Ascending aorta (tissue), 2 donors: ENCODE measurements at places on chromosomes 1 and 21. TPM values are rescaled to one million over a fixed set of nuclear protein-coding genes. Genes with fewer than 3 reads are reported as not detected.

B3GALT5 gene
- not detected for total RNA-seq

AMY2A gene
- total RNA-seq, result not detected

GRCh38 chr1:18264450-18265039 lies 156.9 kb downstream of the IGSF21 start:
- H3K36me3 ChIP-seq, result no peaks in the 10 kb centered on the region
- no peaks in the 10 kb centered on the region for H3K27me3 ChIP-seq
- H3K27ac ChIP-seq, result no peak overlapping the region
- DNase-seq, result no peak
- H3K4me3 ChIP-seq, result no peak overlapping the region
- H3K4me1 ChIP-seq, result no peaks in the 10 kb centered on the region

GRCh38 chr1:179781962-179782361 lies 38.9 kb downstream of the FAM163A start:
- no peak overlapping the region for H3K27ac ChIP-seq
- no peaks in the 10 kb centered on the region for H3K36me3 ChIP-seq
- H3K4me1 ChIP-seq, result no peaks in the 10 kb centered on the region
- no peak overlapping the region for H3K4me3 ChIP-seq

- DNase-seq, result no peak
- no peak overlapping the region for H3K27ac ChIP-seq
- no peak overlapping the region for H3K4me3 ChIP-seq
- peaks cover 5% of the 10 kb centered on the region for H3K4me1 ChIP-seq
- no peaks in the 10 kb centered on the region for H3K36me3 ChIP-seq
Measured at GRCh38 chr1:169099561-169099960, 6.9 kb upstream of the ATP1B1 start.

DNA sequence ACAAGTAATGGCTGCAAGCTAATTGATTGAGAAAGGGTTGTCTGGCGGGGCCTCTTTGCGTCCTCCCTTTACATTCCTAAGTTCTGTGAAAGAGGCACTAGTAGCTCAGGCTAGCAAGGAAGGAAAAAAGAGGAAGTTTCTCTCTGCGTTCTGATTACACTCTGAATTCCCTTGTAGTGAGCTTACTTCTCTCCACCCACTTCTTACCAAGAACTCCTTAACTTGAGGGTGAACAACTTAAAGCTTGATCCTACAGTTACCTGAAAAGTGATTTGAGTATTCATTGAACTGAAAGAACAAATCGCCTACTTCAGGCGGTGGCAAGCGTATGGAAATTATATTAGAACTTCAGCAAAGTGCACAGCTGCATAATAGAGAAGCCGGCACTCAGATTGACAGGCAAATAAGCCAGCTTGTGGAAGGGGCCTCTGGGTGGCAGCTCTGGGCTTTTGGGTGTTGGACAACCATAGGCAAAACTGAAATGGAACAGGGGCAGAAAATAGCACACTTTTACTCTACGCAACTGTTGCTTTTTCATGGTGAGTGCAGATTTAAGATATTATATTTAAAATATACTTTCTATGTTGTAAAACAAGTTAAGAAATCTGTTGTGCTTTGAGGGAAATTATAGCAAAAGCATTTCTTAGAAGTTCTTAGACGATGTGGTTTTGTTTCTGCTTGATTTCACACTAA lies 464.5 kb downstream of the USP25 start:
- peak overlapping the region; percentile 76 for H3K27ac ChIP-seq
- peak; percentile 22 for DNase-seq
- H3K4me1 ChIP-seq, result no peaks in the 10 kb centered on the region
- peak overlapping the region; percentile 63 for H3K4me3 ChIP-seq
- no peaks in the 10 kb centered on the region for H3K27me3 ChIP-seq

DNA sequence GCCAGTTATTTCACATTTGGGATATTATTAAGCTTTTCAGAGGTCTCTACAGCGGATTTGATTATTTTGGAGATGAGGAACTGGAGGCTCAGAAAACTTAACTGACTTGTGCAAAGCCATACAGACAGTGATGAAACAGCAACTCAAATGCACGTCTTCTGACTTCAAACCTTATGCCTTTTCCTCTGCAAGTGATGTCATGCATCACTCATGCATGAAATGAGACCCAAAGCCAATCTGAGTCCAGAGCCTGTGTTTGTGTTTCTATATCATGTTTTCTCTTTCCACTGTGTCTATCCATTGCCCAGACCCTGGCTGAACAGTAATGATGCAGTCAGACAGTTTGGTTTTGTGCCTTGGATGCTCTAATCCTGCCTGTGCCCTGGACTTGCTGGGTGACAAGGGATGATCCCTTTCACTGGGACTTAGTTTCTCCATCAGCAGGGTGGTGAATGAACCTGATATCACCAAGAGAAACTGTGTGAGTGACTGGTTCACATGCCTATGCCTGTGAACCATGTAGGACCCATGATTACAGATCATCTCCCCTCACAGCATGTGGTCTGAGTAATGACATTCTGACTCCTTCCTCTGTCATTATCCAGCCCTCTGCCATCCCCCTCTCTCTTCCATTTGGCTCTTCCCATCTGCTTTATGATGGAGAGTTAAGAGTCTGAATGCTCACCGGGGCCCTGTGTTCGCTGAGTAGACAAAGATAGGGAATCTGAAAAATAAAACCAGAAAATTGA lies 33.4 kb downstream of the SLAMF6 start:
- H3K27ac ChIP-seq, result no peak overlapping the region
- no peaks in the 10 kb centered on the region for H3K27me3 ChIP-seq
- no peak overlapping the region for H3K4me3 ChIP-seq
- no peaks in the 10 kb centered on the region for H3K36me3 ChIP-seq
- no peak for DNase-seq

GRCh38 chr1:113745425-113745824 lies 13.9 kb downstream of the PHTF1 start:
- H3K4me3 ChIP-seq, result no peak overlapping the region
- H3K27ac ChIP-seq, result no peak overlapping the region
- DNase-seq, result no peak
- H3K36me3 ChIP-seq, result peaks cover 6% of the 10 kb centered on the region

- H3K4me1 ChIP-seq, result peaks cover 16% of the 10 kb centered on the region
- H3K4me3 ChIP-seq, result peak overlapping the region; percentile 84
- H3K27me3 ChIP-seq, result no peaks in the 10 kb centered on the region
- H3K27ac ChIP-seq, result peak overlapping the region; percentile 94
Measured at GRCh38 chr1:35030338-35030737, 1.4 kb downstream of the ZMYM6 start.

DNA sequence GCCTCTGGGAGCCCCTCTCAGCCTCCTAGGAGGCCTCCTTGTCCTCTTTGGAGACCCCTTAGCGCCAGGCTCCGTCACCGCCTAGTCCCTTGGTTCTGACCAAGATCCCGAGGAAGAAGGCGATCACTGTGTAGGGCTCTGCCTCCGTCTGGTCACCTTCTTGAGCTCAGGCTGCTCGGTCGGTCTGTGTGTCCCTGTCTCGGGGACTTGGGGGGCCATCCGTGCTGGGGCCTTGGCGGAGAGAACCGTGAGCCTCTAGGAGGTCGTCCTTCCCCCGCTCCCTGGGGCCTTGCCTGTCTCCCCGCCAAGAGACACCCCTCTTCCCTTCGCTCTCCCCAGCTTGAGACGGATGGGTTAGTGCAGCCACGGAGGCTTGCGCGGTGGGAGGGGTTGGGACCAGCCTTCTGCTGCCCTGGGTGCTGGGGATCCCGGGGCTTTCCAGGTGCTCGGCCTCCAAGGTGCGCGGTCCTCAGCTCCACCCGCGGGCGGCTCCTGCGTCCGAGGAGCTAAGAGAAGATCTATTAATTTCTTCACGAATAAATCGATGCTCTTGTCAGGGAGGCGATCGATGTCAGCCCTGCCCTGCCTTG lies 701 bp upstream of the INSRR start:
- H3K4me1 ChIP-seq, result peaks cover 21% of the 10 kb centered on the region
- peak overlapping the region; percentile 20 for H3K4me3 ChIP-seq
- H3K36me3 ChIP-seq, result no peaks in the 10 kb centered on the region
- H3K27me3 ChIP-seq, result peaks cover 13% of the 10 kb centered on the region
- DNase-seq, result no peak

DNA sequence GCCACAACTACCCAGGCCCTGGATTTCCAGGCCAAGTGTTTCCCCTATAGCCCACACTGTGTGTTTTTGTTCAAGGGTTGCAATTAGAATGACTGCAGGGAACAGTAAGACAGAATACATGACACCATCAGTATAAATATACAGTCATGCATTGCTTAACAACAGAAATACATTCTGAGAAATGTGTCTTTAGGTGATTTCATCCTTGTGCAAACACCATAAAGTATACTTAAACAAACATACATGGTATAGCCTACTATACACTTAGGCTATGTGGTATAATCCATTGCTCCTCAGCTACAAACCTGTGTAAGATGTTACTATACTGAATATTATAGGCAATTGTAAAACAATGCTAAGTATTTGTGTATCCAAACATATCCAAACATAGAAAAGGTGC lies 7.5 kb upstream of the SLC44A5 start:
- no peak overlapping the region for H3K4me3 ChIP-seq
- H3K27me3 ChIP-seq, result no peaks in the 10 kb centered on the region
- H3K4me1 ChIP-seq, result peaks cover 12% of the 10 kb centered on the region
- H3K36me3 ChIP-seq, result no peaks in the 10 kb centered on the region

- H3K36me3 ChIP-seq, result no peaks in the 10 kb centered on the region
- H3K4me3 ChIP-seq, result no peak overlapping the region
- no peak for DNase-seq
- H3K27me3 ChIP-seq, result no peaks in the 10 kb centered on the region
- no peak overlapping the region for H3K27ac ChIP-seq
- no peaks in the 10 kb centered on the region for H3K4me1 ChIP-seq
Measured at GRCh38 chr1:245306628-245307410, 152.0 kb downstream of the KIF26B start.

- no peaks in the 10 kb centered on the region for H3K4me1 ChIP-seq
- no peak overlapping the region for H3K4me3 ChIP-seq
- DNase-seq, result no peak
- no peaks in the 10 kb centered on the region for H3K36me3 ChIP-seq
Measured at GRCh38 chr1:58789322-58789856, 5.5 kb upstream of the JUN start.

DNA sequence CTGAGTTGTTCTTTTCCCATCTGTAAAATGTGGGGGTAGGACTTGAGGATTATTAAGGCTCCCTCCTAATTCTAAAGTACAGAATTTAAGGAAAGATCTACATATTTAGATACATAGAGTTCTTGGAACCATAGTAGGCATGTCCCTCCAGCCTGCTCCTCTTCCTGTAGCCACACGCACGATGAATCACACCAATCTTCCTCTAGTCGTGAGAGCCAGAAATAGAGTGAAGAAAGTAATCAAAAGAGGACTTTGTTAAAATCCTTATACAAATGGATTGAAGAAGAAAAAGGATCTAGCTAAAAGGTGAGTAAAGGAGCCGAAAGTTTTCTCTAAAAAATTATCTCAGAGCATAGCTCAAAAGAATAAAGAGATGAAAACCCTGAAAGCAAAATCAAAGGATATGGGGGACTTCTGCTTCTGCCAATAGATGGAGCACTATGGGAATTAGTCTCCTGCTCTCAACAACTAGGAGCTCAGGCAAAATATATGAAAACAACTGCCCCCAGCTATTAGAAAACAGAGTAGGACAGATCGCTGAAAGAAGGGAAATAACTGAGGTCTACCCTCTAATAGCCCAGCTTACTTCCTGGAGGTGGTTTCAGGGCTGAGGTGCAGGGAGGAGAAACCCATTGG lies 8.5 kb downstream of the C1orf141 start:
- DNase-seq, result no peak
- H3K27me3 ChIP-seq, result no peaks in the 10 kb centered on the region
- no peak overlapping the region for H3K4me3 ChIP-seq
- H3K36me3 ChIP-seq, result no peaks in the 10 kb centered on the region

GRCh38 chr1:236163463-236164153 lies 21.3 kb downstream of the GPR137B start:
- no peak for DNase-seq
- H3K27ac ChIP-seq, result no peak overlapping the region
- H3K4me3 ChIP-seq, result no peak overlapping the region
- no peaks in the 10 kb centered on the region for H3K36me3 ChIP-seq
- no peaks in the 10 kb centered on the region for H3K27me3 ChIP-seq

DNA sequence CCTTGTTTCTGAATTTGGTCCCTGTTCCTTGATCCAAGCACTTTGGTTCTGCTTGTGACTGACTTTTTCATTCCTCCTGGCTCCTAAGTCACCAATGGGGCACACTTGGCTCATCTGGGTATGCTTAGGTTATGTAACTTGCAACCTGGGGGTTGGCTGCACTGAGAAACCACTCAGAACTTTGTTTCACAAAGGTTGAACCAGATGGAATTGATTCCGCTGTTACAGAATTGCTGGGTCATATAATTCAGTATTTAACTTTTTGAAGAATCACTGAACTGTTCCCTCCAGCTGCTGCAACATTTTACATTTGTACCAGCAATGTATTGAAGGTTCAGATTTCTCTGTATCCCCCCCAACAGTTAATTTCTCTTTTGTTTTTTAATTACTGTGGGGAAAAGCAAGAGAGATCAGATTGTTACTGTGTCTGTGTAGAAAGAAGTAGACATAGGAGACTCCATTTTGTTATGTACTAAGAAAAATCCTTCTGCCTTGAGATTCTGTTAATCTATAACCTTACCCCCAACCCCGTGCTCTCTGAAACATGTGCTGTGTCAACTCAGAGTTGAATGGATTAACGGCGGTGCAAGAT lies 9.6 kb upstream of the NVL start:
- no peak overlapping the region for H3K4me3 ChIP-seq
- no peak for DNase-seq
- no peak overlapping the region for H3K27ac ChIP-seq
- H3K36me3 ChIP-seq, result no peaks in the 10 kb centered on the region
- H3K4me1 ChIP-seq, result no peaks in the 10 kb centered on the region

GRCh38 chr1:53532912-53533311 lies 73.7 kb downstream of the DMRTB1 start:
- no peaks in the 10 kb centered on the region for H3K36me3 ChIP-seq
- H3K27ac ChIP-seq, result no peak overlapping the region
- no peaks in the 10 kb centered on the region for H3K4me1 ChIP-seq
- no peaks in the 10 kb centered on the region for H3K27me3 ChIP-seq
- no peak overlapping the region for H3K4me3 ChIP-seq

DNA sequence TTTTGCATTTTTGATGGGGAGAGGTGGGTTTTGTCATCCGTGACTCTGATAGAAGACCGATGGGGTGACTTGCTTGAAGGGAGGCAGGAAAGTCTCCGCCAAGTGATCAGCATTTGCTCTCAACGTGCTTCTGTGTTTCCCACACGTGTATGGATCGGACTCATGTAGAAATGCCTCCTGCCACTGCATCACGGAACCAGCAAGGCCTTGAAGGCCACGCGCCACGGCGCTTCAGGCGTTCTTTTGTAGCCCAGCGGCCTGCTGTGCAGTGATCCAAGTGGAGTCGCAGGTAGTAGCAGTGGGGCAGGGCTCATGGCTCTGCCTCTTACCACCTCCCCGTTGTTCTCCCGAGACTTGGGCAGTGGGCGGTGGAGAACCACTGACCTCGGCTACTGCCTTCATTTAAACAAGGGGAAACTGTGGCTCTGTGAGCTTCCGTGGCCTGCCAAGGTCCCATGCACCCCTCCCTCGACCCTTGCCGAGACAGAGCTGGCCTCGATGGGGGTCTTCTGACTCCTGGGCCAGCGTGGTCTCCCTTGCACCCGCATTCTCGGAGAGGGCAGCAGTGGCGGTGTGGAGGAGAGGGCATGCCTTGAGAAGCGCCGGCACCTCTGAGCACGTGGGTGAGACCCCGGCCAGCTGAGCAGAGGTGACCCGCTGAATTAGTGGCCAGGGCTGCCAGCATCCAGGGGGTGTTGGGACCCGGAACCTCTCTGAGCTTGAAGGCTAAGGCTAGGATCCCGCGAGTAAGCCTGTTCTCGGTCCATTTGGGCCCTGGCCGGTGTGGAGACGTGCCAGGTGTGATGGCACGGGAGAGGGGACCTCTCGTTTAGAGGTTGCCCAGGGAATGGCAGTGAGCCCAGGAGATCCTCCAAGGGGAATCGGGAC lies 46.1 kb upstream of the ABCG1 start:
- H3K36me3 ChIP-seq, result no peaks in the 10 kb centered on the region
- H3K27me3 ChIP-seq, result no peaks in the 10 kb centered on the region
- H3K4me3 ChIP-seq, result no peak overlapping the region
- no peak for DNase-seq
- H3K4me1 ChIP-seq, result no peaks in the 10 kb centered on the region
- H3K27ac ChIP-seq, result no peak overlapping the region
